ENCODE measurements at places on chromosomes 13 and 19. TPM values are rescaled to one million over a fixed set of nuclear protein-coding genes. Genes with fewer than 3 reads are reported as not detected.

DNA sequence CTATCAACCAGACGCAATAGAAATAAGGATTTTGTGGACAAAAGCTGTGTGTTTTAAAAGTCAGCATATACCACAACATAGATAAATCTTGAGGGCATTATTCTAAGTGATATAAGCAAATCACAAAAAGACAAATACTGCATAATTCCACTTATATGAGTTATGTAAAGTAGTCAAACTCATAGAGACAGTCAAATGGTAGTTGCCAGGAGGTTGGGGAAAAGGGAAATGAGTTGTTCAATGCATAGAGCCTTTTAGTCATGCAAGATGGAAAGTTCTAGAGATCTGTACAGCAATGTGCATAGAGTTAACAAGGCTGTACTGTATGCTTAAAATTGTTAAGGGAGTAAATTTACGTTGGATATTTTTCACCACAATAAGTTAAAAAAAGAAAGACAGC lies 244.7 kb downstream of the DCT start:
- no peak for DNase-seq

DNA sequence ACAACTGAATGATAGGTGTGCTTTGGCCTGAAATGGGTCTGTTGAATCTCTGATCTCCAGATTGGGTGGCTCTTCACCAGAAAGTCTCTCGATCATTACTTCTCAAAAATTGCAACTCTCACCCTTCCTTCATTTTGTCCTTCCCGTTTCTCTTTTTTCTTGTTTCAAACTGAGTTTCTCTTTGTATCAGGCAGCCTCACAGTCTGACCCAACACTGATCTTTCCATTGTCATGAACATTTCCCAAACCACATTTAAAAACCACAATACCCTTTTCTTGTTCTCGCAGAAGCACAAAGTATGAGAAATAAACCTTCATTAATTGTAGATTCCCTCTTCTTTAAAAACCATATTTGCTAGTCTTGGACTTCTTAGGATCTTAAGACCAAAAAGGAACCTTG lies 33.6 kb upstream of the HMGB1 start:
- no peak for DNase-seq

DNA sequence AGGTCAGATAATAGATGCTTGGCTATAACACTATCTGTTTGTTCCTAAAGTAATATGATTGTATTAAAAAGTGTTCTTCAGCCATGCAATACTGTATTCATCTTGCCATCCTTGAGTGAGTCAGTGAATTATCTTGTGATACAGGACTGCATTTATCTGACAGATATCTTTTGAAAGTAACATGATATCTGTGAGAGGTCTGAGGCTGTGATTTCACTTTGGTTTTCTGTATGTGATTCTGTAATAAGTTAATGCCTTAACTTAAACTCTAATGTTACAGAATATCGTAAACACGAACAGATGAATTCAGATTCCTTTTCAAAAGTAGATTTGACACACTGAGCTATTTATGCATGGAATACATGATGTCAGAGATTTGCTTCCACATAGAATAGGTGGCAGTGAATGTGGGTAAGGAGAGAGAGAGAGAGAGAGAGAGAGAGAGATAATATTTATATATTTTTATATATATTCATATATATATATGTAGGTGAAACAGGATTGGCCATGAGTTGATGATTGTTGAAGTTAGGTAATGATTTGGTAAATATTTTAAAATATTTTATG lies 97.9 kb upstream of the RNF113B start:
- no peak for DNase-seq

DNA sequence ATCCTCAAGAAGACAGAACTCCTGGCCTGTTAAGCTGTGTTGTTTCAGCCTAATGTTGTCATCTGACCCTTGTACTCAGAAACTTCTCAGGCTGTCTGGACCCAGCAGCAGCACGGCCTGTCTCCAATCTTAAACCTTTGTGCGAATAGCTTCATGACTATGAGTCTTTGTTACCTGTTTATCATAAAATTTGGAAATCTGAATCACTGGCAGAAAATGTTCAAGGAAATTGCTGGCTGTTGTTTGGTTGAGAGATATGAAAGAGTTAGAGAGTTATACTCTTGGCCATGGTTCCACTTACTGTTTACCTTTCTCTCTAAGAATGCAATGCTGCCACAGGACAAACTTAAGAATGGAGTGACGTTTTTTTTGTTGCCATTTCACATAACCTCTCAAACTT lies 59.6 kb downstream of the EFNB2 start:
- DNase-seq, result no peak

GRCh38 chr19:16031872-16032200 lies 44.5 kb upstream of the TPM4 start:
- DNase-seq, result no peak

- DNase-seq, result no peak
Observed at GRCh38 chr19:10870501-10870954, 825 bp upstream of the CARM1 start.

GRCh38 chr13:77544355-77544754 lies 8.8 kb downstream of the SCEL start:
- DNase-seq, result peak; percentile 29

- no peak for DNase-seq
Observed at GRCh38 chr19:29837448-29837981, 25.7 kb downstream of the CCNE1 start.

- no peak for DNase-seq
Observed at GRCh38 chr19:44590245-44591059, 22.9 kb upstream of the IGSF23 start.

GRCh38 chr19:8469613-8470368 lies 25.0 kb downstream of the HNRNPM start:
- no peak for DNase-seq

GRCh38 chr19:39951686-39952085 lies 17.3 kb upstream of the FCGBP start:
- no peak for DNase-seq

GRCh38 chr13:42525035-42525504 lies 48.9 kb upstream of the TNFSF11 start:
- no peak for DNase-seq

- DNase-seq, result no peak
Observed at GRCh38 chr13:32013181-32013580, 18.4 kb upstream of the FRY start.

DNA sequence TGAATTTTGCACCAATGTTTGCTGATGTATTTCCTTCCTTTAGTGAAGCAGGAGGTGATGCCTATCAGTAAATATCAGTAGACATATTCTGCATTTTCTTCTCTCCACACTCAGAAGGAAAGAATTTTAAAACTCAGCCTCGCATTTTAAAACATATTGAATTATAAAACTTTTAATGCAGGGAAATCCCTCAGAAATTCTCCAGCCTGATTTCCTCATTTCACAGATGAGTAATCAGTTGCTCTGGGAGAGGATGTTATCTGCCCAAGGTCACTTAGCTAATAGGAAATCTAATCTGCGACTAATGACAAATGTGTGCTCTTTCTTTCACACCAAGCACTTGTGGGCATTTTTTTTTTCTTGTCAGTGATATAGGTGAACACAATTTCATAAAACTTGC lies 320.6 kb downstream of the ITGBL1 start:
- no peak for DNase-seq

DNA sequence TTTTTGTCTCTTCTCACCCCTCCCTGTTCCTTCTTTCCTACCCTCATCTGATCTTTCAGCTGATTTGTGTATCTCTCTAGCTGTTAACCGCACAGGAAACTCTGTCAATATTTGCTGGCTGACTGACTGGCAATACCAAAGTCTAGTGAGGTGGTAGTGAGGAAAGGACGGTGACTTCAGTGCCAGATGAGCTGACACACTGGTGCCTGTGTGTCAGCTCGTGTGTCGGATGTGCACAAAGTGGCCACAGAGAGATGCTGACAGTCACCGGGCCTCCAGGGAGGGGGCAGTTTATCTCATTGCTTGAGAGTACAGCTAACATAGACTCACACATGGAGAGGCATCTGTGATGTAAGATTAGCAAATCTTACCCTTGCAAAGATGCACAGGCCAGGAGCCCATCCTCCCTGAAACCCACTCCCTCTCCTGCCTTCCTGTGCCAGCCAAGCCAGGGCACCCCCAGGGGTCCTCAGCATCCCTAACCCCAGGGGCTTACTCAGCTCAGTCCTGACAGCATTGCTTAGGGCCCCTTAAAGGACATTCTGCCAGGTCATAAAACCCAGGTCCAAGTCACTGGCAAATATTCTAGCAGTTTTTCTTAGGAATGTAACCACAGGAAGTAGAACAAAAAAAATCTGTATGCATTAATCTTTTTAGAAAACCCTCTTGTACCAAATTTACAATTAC lies 80.2 kb downstream of the SHISA2 start:
- no peak for DNase-seq

DNA sequence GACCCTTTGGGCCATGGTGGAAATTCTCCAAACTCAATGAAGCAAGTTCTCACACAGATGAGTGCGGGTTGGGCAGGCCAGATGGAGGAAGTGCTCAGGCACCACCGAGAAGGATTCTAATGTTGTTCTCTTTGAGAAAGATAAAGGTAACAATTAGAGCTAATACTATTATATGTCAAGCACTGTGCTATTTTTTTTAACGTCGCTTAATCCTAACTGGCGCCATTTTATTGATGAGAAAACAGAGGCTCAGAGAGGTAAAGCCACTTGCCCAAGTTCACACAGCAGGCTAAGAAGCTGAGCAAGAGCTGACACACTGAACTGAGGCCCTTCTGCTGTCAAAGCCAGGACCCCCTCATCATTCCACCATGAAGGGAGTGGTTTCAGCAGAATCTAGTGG lies 1.0 kb downstream of the FBL start:
- DNase-seq, result no peak

DNA sequence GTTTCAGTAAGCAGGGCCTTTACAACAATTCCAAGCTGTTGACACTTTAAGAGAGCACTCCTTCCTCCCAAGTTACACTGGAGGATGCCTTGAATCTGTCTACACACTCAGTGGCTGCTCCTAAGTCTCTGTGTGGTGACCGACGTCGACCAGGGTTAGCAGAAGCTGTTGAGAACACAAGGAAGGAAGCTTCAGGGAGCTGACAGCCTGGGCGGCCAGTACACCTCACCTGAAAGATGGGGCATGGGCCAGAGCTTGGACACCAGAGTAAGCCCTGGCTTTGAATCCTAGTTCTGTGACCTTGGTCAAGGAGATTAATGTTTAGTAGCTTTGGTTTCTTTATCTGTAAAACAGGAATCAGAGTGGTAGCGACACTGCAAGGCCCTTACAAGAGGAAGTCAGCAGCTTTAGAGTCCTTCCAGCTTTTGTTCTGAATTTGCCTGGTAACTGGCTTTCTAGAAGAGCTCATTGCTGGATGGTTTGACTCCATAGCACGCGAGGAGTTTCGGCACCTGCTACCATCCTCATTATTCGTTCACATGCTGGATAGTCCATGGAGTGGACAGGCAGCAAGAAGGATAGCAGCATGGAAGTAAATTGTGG lies 214.2 kb downstream of the FGF9 start:
- no peak for DNase-seq

DNA sequence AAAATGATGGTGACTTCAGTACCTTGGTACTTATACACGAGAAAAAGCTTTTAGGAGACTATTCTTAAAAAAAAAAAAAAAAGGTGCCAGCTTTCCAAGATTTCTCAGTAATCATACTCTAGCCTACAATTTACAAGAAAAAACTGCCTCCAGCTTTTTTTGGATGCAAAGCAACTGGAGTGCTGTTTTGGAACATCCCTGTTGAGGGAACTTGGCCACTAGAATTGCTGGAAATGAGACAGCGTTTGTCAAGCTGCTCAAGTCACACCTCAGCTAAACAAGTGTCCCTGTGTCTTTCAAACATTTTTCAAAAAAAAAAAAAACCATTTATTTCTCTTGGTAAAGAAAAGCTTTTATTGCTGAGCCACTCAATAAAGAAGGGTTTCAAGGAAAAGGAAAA lies 413.1 kb upstream of the ARGLU1 start:
- DNase-seq, result no peak

- DNase-seq, result peak; percentile 89
Observed at GRCh38 chr13:30616927-30617314, 799 bp upstream of the USPL1 start.

DNA sequence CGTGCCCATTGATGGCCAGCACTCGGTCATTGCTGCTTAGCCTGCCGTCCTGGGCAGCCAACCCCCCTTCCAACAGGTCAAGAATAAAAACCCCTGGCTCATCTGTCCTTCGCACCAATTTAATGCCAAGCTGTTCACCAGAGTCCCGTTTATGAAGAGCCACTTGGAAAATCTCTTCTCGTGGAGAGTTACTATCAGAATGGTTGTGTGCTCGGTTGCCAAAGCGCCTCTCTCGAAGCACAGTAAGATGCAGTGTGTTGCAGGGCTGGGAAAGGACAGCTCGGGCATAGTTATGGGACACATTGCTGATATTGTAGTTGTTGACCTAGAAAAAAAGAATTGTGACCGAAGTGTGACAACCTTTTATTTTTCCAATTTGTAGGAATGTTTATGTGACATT lies 57.9 kb downstream of the LNX2 start:
- no peak for DNase-seq

- no peak for DNase-seq
Observed at GRCh38 chr13:66102864-66103263, 1127.3 kb downstream of the PCDH9 start.

- no peak for DNase-seq
Observed at GRCh38 chr13:48555441-48555840, 22.6 kb upstream of the RCBTB2 start.

DNA sequence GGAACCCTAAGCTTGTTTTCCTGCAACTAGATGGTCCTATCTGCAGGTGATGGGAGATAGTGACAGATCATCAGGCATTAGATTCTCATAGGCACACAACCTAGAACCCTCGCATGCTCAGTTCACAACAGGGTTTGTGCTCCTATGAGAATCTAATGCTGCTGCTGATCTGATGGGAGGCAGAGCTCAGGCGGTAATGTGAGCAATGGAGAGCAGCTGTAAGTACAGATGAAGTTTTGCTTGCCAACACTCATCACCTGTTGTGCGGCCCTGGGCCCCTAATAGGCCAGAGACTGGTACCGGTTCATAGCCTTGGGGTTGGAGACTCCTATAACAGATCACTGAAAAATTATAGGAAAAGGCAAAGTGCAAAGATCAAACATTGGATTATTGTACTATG lies 267.2 kb downstream of the PCDH9 start:
- no peak for DNase-seq

DNA sequence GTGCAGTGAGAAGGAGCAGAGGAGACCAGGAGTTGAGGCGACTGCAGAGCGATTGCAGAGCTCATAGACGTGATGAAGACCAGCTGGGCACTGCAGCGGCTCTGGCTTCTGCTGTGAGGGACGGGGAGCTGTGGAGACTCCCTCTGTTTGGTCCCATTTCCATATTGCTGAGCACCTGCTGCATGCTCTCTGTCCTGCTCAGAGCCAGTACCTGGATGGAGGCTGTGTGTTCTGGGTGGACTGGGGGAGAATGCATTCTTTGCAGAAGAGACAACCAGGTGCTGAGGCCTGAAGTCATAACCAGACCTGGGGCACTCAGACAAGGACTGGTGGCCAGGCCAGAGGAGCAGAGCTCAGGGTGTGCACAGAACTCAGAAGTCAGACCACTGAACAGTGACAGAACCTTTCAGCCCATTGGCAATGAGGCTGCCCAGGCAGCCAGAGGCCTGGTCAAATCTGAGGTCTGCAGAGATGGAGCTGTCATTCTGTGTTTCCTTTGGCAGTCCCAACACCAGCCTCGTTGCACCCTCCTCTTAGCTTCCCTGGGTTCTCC lies 1.3 kb upstream of the A1BG start:
- DNase-seq, result no peak

C19orf85 gene
- polyA plus RNA-seq, result not detected

POLRMT gene
- polyA plus RNA-seq, result 68.1 TPM

ARRDC5 gene
- not detected for polyA plus RNA-seq

YJU2 gene
- polyA plus RNA-seq, result 19.7 TPM

PLK5 gene
- 0.06 TPM for polyA plus RNA-seq

NDUFB7 gene
- polyA plus RNA-seq, result 150 TPM

SYT5 gene
- 0.14 TPM for polyA plus RNA-seq

Measured in left renal cortex interstitium (tissue), 4 donors.